GM23338 (cell line): ENCODE measurements at places on chromosomes 16 and 17.
A peak's percentile ranks its signal among the peaks of the same experiment; 100 is the strongest.

GRCh38 chr17:69141431-69142174 lies at the start of gene ABCA6:
ABCA6 (minus strand) TSS chr17:69141895; CDS start chr17:69140703, 1,192 bp downstream.
- no peaks in the 10 kb centered on the region for H3K4me1 ChIP-seq
- H3K4me3 ChIP-seq, result no peak within 1 kb of the TSS
- no peaks in the 10 kb centered on the region for H3K27me3 ChIP-seq
- H3K27ac ChIP-seq, result no peak within 1 kb of the TSS
- no peak for DNase-seq

DNA sequence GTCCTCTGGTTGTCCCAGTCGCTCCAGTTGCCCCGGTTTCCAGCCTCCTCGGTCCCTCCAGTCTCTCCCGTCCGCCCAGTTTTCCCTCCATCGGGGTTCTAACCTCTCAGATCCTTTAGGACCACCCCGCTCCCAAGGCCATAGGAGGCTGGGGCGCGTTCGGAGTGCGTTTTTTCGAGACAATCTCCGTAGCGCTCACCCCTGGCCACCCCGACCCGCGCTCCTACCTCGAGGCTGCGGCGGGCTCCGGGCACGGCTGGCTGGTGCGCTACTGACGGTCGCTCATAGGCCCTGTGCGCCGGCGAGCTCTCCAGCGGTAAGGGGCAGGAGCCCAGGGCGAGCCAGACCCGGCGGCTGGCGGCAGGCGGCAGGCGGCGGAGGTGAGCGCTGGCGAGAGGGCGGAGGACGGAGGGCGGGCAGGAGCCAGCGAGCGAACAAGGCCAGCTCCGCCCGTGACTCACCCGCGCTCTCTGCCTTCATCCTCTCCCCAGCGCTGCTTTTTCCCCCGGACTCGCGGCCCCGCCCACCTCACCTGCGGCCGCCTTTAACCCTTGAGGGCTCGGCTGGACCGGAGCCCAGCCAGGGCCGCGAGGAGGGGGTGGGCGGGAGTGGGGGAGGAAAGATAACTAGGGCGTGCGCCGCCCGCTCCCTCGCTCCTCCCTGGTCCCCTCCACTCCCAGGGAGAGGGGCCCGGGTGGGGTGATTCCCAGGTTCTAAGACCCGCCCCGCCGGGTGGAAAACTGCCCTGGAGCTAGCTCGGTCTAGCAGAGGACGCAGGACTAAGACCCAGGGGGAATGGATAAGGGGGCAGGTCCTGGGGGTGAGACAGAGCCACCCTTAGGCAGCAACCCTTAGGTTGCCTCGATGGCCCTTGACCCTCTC lies at the start of gene SP6:
Gene SP6, minus strand, starts transcription at position 472 of the 882 bp plus-strand sequence. CDS start 2,734 bp downstream, outside the sequence.
- no peak within 1 kb of the TSS for H3K27ac ChIP-seq
- peaks cover 96% of the 10 kb centered on the region for H3K27me3 ChIP-seq
- H3K36me3 ChIP-seq, result no peaks in the 10 kb centered on the region
- DNase-seq, result peak; percentile 93

DNA sequence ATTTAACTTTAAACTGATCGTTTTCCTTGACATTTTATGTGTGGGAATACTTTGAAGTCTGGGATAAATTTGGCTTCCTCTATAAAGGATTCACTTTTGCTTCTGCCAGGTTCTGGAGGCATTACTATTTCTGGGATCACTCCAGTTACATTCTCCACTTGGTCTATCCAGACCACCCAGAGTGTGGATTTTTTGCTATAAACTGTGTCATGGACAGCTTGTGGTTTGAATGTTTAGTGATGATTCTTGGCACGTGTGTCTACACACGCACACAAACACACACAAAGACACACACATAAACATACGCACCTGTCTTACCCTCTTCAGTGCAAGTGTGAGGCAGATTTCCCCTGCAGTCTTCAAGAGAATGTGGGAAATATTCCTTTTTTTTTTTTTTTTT lies 27.4 kb upstream of the MSI2 start:
- no peaks in the 10 kb centered on the region for H3K4me1 ChIP-seq
- no peak overlapping the region for H3K27ac ChIP-seq
- H3K4me3 ChIP-seq, result no peak overlapping the region
- DNase-seq, result no peak
- no peaks in the 10 kb centered on the region for H3K36me3 ChIP-seq

GRCh38 chr17:49518346-49519078 lies 23.4 kb downstream of the NGFR start:
- no peak for DNase-seq
- no peak overlapping the region for H3K27ac ChIP-seq
- H3K27me3 ChIP-seq, result no peaks in the 10 kb centered on the region
- H3K36me3 ChIP-seq, result no peaks in the 10 kb centered on the region
- H3K4me1 ChIP-seq, result peaks cover 26% of the 10 kb centered on the region

- H3K4me3 ChIP-seq, result no peak overlapping the region
- no peak for DNase-seq
- H3K27ac ChIP-seq, result no peak overlapping the region
- no peaks in the 10 kb centered on the region for H3K36me3 ChIP-seq
- H3K27me3 ChIP-seq, result no peaks in the 10 kb centered on the region
Observed at GRCh38 chr17:60361889-60362288, 30.0 kb downstream of the USP32 start.

GRCh38 chr17:73371285-73371684 lies 59.5 kb upstream of the CDC42EP4 start:
- no peak overlapping the region for H3K27ac ChIP-seq
- 0 out of 2 replicates have a peak, but pooled peaks cover under 1% of the 10 kb centered on the region for H3K4me1 ChIP-seq
- H3K4me3 ChIP-seq, result no peak overlapping the region
- no peaks in the 10 kb centered on the region for H3K36me3 ChIP-seq

- DNase-seq, result no peak
- no peaks in the 10 kb centered on the region for H3K36me3 ChIP-seq
- no peaks in the 10 kb centered on the region for H3K27me3 ChIP-seq
- no peak overlapping the region for H3K4me3 ChIP-seq
- H3K4me1 ChIP-seq, result peaks cover 18% of the 10 kb centered on the region; the same call in 1 of the 2 replicates
- H3K27ac ChIP-seq, result peak overlapping the region; percentile 59; the same call in 1 of the 2 replicates
Observed at GRCh38 chr17:75893305-75894048, 3.3 kb downstream of the TRIM65 start.

- no peaks in the 10 kb centered on the region for H3K36me3 ChIP-seq
- DNase-seq, result no peak
- H3K27ac ChIP-seq, result no peak overlapping the region
- H3K4me3 ChIP-seq, result no peak overlapping the region
- H3K4me1 ChIP-seq, result 0 out of 2 replicates have a peak, but pooled peaks cover 7% of the 10 kb centered on the region
Observed at GRCh38 chr17:17071531-17072360, 29.5 kb downstream of the MPRIP start.
